ENCODE measurements at places on chromosomes 12 and 14. TPM values are rescaled to one million over a fixed set of nuclear protein-coding genes. Genes with fewer than 3 reads are reported as not detected.

Gene P3H3
- total RNA-seq: 22.6 TPM

GRCh38 chr12:48000878-48001504 is 3.3 kb downstream of the COL2A1 start:
- peak; percentile 4 for DNase-seq

DNA sequence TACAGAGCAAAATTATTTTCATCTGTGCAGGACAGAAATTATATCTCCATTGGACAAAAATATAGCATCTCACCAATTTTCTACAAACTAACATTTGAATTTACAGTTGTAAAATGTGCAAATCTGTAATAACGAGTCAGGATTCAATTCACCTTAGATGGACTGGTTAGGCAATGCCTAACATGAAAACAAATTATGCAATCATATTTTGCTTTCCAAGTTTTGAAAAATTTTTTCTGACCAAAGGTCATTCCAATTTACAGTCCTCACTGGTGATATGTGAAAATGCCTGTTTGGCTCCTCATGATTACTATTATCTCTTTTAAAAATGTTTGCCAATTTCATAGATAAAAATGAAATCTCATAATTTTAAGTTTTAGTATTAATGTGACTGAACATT is 6.5 kb upstream of the CPM start:
- DNase-seq: no peak

DNA sequence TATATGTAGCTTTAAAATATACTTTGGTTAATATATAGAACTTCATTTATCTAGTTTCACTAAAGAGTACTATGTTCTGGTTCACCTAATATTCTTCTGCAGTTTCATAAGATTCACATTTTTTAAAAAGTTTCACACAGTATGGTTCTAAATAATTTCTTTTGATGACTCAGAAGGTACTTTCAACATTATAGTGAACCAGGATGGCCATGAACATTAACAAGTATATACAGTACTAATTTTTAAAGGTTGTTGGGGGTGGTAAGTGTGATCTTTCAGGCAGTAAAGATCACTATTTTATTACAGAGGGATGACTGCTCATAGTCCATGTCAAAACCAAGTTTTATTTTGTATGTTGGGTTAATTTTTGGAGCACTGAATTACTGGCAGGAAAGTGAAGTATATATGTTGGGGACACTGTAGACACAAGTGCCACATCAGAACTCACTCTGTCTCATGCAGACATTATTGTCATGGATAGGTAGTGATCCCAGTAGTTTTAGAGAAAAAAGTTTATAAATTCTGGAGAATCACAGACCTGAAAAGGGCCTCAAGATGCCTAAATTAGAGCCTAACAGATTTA is 60.0 kb downstream of the DCAF5 start:
- DNase-seq: no peak

GRCh38 chr14:68476212-68477109 is 316.4 kb downstream of the ZFP36L1 start:
- DNase-seq: no peak

- no peak for DNase-seq
Observed at GRCh38 chr12:112762753-112763152, 28.8 kb upstream of the RPH3A start.

- no peak for DNase-seq
Observed at GRCh38 chr12:48816143-48816854, 2.0 kb upstream of the CACNB3 start.

DNA sequence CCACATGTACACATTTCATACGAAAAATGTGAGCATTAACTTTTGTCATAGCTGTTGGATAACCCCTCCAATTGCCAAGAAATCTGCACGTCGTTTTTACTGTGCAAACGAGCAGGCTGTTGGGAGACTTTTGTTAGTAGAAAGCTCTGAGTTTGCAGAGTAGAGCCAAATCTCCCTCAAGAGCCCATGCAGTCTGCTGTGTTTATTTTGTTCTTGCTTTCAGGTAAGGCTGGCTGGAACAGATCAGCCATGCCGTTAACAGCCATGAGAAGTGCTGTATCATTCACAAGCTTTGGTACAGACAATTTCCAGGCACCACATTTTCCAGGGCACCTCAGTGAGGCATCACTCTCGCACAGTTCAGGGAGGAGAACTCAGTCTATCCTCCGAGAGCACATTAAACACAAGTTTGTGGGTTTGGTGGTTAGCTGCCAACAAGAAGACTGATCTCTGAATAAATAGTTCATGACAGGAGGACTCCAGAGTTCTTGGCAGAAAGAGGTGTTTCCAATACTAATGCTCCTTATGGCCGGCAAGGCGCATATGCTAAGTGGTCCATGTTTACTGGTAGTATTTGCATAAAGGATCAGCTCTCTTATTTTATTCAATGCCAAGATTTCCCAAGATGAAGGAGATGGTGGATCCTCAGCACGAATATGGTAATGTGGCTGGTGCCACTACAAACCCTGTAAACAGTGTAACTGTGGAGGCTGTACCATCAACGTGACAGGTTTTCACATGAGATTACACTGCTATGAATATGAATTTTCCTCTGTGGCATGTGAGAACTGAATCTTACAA is 30.3 kb upstream of the PELI2 start:
- no peak for DNase-seq

GRCh38 chr14:84963518-84963917 is 566.4 kb upstream of the FLRT2 start:
- DNase-seq: peak; percentile 96

Gene TBX3
- 0.89 TPM for total RNA-seq
